Temporal lobe (tissue), 4 donors: ENCODE measurements at places on chromosomes 2 and 18. TPM values are rescaled to one million over a fixed set of nuclear protein-coding genes. Genes with fewer than 3 reads are reported as not detected.

KIF1A gene
- 181 TPM for total RNA-seq

TRAPPC12 gene
- 46.5 TPM for total RNA-seq

DSEL gene
- total RNA-seq = 59.0 TPM

NDUFAF7 gene
- total RNA-seq = 25.3 TPM

ASXL3 gene
- total RNA-seq = 91.7 TPM

CNOT11 gene
- 6.9 TPM for total RNA-seq

MOGAT1 gene
- total RNA-seq = not detected

SLC23A3 gene
- total RNA-seq = not detected

TFCP2L1 gene
- under 0.01 TPM for total RNA-seq

SPC25 gene
- 5.4 TPM for total RNA-seq
